ENCODE measurements at places on chromosomes 3 and 15.

DNA sequence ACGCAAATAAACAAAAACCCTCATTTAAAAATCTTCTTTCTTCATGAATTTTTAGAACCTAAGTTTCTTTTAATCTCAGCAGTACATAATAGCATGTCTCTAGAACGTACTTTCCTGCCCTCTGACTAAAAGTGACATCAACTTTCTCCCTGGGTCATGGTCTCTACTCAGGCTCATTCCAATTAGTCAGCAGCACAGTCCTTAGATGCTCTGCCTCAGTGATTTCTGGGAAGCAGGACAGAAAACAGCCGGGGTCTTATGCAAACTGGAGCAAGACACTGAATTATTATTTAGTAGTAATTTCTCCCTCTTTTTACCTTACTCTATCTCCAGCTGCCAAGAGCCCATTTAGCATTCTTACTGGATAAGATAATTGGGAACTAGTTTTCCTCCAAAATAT is 365.2 kb downstream of the TUSC7 start:
- no peak overlapping the region for H3K4me3 ChIP-seq
- no peaks in the 10 kb centered on the region for H3K4me1 ChIP-seq
- no peak overlapping the region for H3K27ac ChIP-seq
- H3K36me3 ChIP-seq = no peaks in the 10 kb centered on the region
- H3K27me3 ChIP-seq = no peaks in the 10 kb centered on the region

- H3K36me3 ChIP-seq = peaks cover 5% of the 10 kb centered on the region
- no peak overlapping the region for H3K27ac ChIP-seq
Observed at GRCh38 chr15:71154607-71155200, 39.4 kb downstream of the THSD4 start.

DNA sequence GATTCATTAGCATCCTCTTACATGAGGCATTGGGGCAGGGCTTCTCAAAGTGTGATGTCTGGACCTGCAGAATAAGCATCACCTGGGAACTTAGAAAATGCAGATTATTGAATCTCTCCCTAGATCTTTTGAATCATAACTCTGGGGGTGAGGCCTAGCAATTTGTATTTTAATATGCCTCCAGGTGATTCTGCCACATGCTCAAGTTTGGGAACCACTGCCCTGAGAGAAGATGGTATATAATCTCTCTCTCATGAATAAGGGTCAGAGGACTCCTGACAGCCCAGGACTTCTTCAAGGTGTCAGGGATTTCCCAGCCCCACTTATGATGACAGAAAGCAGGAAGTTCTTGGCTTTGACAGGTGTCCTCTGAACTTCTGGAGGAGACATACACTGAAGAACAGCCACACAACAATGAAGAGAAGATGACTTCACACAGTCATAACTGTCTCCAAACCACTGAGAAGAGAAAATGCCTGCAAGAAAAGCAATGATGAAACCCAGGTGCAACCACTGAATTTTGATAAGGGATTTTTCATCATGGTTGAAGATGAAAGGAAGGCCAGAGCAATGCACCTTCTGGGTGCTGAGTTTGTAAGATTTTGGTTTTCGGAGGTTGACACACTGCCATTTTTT is 211.9 kb upstream of the MRPL3 start:
- H3K4me1 ChIP-seq = no peaks in the 10 kb centered on the region
- no peak overlapping the region for H3K4me3 ChIP-seq
- H3K27me3 ChIP-seq = no peaks in the 10 kb centered on the region
- H3K27ac ChIP-seq = no peak overlapping the region
- no peak for DNase-seq

DNA sequence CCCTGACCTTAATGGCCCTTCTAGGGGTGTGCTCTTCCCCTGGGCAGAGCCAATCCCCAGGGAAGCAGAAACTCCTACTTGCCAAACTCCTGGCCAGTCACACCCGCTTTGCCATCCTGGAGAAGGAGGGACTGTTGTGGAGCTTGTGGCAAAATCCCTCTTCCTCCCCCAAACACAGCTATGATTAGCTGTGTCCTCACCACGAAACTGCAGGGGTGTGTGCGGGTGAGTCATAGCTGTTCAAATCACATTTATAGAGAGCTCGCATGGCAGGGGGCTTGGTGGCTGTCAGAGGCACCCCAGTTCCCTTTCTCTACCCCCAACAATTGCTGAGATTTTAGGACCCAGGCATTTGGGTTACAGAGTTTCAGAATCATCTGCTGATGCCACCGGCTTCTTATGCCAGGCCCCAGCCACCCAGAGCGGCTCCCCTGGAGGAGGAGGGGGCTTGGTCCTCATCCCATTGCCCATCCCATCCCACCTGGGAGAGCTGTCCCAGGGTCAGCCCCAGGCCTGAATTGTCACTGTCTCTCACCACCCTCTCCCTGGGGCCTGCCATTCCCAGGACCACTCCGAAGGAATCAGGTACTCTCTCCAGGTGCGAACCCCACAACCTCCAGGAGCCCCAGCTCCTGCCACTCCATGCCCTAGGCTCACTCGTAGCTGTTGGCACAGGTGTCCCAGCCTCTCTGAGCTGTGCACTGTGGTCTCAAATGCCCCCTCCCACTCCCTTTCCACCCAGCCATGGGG is 28.8 kb upstream of the MAGEF1 start:
- H3K27ac ChIP-seq = no peak overlapping the region
- no peaks in the 10 kb centered on the region for H3K27me3 ChIP-seq
- DNase-seq = peak; percentile 50
- no peak overlapping the region for H3K4me3 ChIP-seq

- DNase-seq = no peak
- H3K4me3 ChIP-seq = no peak overlapping the region
- no peaks in the 10 kb centered on the region for H3K36me3 ChIP-seq
- H3K27me3 ChIP-seq = no peaks in the 10 kb centered on the region
- H3K4me1 ChIP-seq = peaks cover 5% of the 10 kb centered on the region
- no peak overlapping the region for H3K27ac ChIP-seq
Observed at GRCh38 chr3:31559872-31560534, 27.3 kb downstream of the STT3B start.

Data from ascending aorta (tissue), 2 donors.